Non-pigmented ciliary epithelial cell (primary cell): ENCODE measurements at places on chromosomes 3 and 15.

- no peak for DNase-seq
Measured at GRCh38 chr15:99210334-99210733, 39.0 kb downstream of the TTC23 start.

- DNase-seq: no peak
Measured at GRCh38 chr3:118778201-118778600, 256.4 kb downstream of the IGSF11 start.

DNA sequence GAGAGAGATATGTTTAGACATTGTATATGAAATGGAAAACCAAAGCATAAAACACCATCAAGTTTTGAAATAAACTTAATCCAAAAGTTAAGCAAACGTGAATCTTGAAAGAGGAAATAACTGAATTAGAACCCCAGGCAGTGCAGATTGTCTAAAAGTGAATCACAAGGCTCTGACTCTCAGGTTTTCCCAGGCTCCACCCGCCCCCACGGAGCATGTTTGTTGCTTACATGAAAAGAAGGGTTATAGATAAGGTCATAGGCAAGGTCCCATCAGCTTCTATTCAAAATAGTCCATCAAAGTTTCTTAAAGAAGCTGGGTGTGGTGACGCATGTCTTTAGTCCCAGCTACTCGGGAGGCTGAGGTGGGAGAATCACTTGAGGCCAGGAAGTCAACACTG lies 29.0 kb upstream of the SLMAP start:
- no peak for DNase-seq

DNA sequence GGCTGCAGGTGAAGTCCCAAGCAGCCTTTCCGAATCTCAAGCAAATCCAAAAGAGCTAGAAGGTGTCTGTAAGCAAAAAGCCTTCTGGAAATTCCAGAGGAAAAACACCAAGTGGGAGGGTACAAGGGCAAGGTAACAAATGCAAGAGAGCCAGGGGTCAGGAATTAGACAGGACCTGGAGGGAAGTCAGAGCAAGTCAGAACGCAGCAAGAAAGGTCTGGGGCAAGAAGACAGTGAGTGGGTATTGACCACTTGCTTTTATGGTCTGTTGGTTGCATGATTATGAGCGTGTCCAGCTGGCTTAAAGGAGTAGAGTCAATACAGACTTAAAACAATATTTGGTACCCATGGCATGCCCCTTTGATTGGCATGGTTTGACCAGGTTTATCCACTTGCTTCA lies 66.7 kb upstream of the OXTR start:
- DNase-seq: no peak

GRCh38 chr3:107676469-107677309 lies 153.9 kb downstream of the BBX start:
- DNase-seq: no peak

DNA sequence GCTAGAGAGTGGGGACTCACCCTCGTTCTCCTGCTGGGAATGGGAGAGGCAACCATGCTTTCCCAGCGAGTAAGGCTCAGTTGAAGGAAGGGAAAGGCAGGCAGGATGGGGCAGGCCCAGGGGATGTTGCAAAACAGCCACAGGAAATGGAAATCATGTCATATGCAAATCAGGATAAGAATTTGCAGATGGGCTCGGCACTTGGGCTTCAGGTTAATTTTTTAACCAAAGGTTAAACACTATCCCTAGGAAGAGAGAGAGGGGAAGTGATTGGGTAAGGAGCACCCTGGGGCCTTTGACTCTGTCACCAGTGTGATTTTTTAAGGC lies 14.6 kb upstream of the PLA2G4E start:
- DNase-seq: no peak

GRCh38 chr15:77773903-77774302 lies 141.2 kb upstream of the LINGO1 start:
- no peak for DNase-seq

- no peak for DNase-seq
Measured at GRCh38 chr3:4834403-4834866, 144.8 kb upstream of the BHLHE40 start.

DNA sequence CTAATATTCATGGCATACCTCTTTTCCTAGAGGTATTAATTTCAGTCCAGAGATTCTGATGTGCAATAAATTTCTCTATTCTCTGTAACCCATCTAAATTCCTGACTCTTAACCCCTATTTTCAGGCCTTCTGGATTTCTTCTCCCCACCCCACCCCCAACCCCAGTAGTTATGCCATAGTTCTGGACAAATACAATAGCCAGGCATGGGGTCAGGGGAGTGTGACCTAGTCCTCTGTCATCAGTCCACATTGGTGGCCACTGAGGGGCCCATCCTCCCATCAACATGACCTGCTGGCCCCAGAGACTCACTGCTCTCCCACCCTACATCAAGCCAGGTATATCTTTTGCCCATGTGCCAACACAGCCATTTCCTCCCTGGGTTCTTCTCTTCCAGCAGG lies 3.8 kb upstream of the LIPC start:
- DNase-seq: no peak
